ENCODE measurements at places on chromosomes 7 and 10.

DNA sequence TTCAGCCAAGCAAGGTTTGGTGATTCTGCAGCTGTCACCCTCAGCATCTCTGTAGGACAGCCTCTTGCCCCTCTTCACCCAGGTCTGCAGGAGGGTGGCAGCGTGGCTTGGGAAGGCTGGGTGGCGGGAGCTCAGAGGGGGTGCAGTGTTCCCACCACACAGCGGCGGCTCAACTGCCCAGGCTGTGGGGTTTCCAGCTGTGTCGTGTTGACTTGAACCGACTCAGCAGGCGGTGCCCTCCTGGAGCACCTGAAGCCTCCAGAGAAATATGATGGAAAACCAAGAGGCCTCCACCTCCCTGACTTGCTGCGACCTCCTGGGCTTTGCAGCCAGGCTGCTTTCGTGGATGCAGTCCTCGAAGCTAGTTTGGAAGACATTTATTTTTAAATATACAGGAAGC, 68.0 kb upstream of the KLF6 start:
- no peak for DNase-seq

GRCh38 chr7:27424231-27424630, 181.6 kb downstream of the EVX1 start:
- no peak for DNase-seq

DNA sequence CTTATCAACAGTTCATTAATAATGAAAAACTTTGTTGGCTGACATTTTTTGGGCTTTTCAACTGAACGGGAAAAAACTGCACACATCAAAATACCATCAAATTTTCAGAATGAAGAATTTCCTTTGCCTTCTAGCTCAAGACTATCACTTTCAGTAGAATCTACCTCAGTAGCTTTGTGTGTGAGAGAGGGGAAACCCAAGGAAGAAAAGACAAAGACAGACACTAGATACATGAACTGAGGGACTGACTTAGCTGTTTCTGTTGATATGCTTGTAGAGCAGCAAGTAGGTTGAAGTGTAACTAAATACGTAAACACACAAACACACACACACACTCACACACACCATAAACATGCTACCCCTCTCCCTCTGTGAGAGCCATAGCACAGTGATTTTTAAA, 257.1 kb downstream of the CDK14 start:
- DNase-seq: no peak

GRCh38 chr10:68574051-68574450, 13.9 kb downstream of the TET1 start:
- no peak for DNase-seq

DNA sequence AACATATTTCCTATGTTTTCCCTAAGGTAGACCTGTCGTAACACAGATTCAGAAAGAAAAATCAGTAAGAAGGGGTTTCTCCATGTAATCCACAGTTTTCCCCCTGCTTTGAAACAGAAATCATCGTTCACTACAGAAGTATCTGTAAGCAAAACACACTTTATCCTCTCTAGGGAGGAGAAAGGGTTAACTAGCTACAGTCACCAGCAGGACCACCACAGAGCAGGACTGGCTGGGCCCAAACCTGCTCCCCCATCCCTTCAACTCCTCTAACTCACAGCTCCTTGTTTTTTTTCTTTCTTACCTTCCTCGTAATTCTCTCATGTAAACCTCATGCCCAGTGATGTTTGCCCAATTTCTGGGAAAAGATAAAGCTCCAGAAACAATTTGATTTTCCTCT, 167.7 kb downstream of the RAPGEF5 start:
- DNase-seq: no peak

GRCh38 chr7:38127216-38128207, 50.5 kb upstream of the STARD3NL start:
- DNase-seq: no peak

DNA sequence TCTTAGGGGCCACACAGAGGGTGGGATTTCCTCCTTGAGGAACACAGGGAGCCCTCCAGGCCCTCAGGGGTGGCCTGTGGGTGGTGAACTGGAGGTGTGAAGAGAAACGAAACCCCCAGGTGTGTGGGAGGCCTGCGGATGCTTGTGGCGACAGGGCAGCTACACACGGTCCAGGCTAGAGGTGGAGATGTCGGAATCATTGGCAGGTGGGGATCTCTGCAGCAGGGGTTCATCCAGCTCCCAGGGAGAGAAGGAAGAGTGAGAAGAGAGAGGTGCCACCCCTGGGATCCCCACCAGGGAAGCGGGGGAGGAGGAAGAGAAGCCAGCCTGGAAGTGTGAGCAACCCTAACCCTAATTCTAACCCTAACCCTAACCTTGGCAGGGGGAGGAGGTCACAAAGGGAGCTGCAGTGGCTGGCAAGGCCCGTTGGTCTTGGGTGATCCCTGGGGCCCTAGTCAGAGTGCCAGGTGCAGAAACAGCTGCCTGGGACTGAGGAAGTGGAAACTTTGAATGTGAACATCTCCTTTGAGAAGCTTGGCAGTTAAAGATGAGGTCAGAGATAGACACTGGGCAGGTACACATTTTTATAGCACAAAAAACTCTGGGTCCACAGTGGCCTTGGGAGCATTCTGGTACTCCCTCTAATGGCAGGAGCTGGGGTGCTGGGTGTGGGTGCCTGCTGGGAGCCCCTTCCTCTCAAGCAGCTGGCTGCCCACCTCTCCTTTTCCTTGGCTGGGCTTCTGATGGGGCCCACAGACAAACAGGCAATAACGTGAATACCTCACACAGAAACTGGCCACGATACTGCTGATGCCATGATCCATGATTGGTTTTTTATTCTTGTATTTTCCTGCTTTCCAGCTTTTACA, 6.8 kb upstream of the AEBP1 start:
- DNase-seq: peak; percentile 42

- DNase-seq: peak; percentile 34
Observed at GRCh38 chr10:21078410-21079329, 181.6 kb upstream of the NEBL start.

DNA sequence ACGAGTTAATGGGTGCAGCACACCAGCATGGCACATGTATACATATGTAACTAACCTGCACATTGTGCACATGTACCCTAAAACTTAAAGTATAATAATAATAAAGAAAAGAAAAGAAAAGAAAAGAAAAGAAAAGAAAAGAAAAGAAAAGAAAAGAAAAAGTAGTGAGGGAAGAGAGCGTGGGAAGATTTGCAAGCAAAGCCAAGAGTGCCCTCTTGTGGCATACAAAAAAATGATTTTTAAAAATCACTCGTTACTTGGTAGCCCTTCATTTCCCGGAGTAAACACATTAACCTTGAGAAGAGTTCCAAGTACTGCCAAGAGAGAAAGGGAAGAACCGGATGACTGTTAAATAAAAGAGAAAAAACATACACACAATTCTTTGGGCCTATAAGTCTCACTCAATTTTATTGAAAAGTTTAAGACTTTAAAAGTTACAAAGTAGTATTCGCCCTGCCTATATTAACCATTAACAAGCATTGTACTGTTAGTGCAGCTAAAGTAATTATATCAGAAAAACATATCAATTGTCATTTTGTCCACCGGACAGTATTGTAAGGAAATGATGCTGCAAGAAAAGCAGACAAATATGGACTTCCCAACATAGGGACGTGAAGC, 6.2 kb upstream of the CH25H start:
- DNase-seq: no peak

All from stimulated activated CD4-positive, alpha-beta T cell treated with anti-CD3 and anti-CD28 coated beads, Interleukin-1b, Interleukin-23, amount 100 ng/mL, for 48 hours (primary cell).